ENCODE measurements at places on chromosomes 2 and 18.

DNA sequence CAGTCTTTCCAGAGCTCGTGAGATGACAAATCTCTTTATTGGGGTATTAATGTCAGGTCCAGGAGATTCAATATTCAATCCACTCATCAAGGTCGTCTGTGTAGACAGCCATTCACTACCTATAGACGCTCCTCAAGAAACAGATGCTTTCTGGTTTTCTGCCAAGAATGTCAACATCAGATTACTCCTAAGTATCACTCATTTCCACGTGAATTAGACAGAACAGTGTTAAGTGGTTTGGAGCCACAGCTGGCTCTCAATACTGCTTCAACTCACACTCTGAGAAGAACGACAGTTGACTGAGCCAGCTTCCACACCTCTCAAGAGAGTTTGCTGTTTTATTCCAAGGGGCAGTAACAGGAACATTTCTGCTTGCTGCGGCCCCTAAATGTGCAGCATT is 113.5 kb upstream of the NEDD4L start:
- no peak for DNase-seq

DNA sequence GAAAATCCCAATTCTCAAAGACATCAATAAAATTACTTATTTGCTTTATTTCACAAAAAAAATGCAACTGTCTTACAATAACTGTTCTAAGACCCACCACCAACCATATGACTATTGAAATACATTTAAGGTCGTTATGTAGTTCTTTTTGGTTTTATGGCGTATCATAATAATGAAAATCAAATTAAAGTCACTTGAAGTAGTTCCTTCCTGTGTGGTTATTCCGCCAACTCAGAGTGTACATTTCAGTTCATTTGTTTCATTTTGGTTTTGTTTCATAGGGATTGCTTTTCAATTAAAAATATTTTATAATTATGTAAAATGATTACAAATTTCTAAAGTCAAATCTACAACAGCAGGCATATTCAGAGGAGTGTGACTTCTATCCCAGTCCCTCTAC is 45.9 kb upstream of the AAK1 start:
- DNase-seq = no peak

GRCh38 chr2:239963646-239964205 is 61.4 kb downstream of the NDUFA10 start:
- DNase-seq = no peak

- DNase-seq = no peak
Observed at GRCh38 chr2:68214381-68214780, 38.0 kb downstream of the PPP3R1 start.

DNA sequence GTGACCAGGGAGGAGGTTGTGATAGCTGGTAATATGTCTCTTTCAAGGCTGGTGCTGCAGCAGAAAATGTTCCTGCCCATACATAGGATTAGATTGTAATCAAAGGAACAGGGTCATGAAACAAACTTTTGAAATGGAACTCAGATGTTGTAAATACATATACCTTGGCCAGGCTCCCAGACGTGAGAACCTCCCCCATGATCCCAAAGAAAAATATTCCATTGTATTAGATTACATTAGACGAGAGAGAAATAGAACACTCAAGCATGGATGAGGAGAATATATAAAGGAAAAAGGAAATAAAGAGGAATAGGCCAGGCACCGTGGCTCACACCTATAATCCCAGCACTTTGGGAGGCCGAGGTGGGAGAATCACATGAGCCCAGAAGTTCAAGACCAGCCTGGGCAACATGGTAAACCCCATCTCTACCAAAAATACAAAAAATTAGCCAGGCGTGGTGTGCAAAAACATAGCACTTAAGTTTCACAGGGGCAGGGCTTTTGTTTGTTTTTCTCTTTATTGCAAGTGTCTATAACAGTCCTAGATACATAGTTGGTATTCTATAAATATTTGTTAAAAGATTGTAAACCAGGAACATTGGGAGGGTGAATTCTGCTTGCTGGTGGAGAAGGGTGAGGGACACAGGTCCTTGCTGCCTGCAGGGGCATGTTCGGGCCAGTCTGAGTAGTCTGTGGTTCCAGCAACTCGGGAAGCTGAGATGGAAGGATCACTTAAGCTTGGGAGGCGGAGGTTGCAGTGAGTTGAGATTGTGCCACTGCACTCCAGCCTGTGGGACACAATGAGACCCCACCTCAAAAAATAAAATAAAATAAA is 52.8 kb downstream of the RPL37A start:
- no peak for DNase-seq

GRCh38 chr18:46448347-46448746 is 208.7 kb downstream of the LOXHD1 start:
- no peak for DNase-seq

DNA sequence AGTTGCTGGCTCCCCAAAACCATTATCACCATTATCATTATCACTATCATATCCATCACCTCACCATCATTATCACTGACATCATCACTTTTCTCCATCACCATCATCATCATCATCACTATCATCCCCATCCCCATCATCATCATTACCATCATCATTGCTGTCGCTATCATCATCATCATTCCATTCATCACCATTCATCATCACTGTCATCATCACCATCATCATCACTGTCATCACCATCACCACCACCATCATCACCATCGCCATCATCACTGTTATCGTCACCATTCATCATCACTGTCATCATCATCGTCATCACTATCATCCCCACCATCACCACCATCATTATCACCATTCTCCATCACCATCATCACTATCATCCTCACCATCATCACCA is 9.0 kb downstream of the HPCAL1 start:
- no peak for DNase-seq

DNA sequence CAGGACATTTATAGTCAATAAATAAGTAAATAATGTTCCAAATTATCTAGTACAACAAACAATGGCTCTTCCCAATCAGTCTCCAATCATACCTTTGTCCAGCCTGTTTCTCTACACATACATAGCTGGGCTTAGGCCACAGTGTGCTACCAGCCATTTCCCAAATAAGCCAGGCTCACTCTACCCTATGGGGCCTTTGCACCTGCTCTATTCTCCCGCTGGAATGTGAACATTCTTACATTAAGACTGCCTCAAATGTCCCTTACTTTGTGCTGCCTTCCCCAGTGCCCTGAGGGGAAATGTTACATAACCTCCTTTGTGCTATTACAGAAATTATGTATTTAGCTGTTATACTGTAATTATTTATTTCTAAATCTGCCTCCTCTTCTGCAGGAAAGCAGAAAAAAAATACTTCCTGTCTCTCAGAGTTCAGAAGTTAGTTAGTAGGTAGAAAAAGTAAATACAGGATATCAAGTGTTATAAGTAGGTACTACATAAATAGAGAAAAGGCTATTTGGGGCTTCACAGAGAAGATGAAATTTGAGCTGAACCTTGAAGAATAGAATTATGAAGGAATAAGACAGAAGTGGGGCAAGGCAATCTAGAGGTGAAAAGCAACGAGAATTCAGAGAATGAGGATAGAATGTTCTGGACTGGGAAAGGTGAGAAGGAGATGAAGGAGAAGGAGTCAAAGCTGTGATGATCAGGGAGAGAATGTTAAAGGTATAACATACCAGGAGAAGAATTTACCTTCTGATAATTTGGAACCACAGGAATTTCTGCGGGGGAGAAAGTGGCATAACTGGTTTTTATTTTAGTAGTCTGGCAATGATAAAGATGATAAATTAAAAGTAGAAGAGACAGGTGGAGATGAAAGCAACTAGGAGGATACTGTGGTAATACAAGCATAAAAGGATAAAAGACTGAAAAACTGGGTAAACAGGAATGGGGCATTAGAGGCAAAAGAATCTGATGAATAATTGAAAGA is 37.0 kb downstream of the ROCK1 start:
- no peak for DNase-seq

- no peak for DNase-seq
Observed at GRCh38 chr2:101515477-101515876, 40.6 kb upstream of the RFX8 start.

DNA sequence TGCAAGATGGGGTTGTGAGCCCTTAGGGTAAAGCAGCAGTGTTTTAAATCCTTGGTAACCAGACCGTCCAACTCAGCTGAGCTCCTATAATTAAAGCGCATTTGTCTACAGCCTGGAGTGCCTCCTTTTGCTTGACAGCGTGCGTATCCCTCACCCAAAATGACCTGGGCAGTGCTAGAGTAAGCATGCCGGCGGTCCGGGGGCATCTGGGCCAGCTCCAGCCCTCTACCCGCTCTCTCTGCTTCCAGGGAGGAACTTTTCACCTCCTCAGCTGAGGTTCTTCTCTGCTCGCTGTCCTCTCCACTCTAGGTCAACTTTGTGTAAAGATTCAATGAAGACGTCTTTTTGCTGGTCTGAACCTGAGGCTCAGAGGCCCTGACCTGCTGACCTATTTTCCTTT is 102.4 kb upstream of the TPO start:
- no peak for DNase-seq

DNA sequence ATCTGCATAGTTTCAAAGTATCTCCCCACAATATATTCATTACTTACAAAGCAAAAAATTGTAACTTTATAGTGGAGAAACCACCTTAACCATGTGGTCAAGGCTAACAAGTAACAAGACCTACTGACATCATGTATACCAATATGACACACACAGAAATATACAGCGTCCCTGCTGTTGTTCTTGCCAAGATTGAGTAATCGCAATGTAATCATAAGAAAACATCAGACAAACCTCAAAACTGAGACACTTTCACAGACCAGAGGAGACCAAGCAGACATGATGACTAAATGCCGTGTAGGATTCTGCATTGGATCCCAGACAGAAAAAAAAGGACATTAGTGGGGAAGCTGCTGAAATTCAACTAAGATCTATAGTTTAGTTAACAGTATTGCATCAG is 123.0 kb downstream of the ACAA2 start:
- DNase-seq = no peak

- no peak for DNase-seq
Observed at GRCh38 chr2:75764611-75765010, 53.9 kb upstream of the GCFC2 start.

DNA sequence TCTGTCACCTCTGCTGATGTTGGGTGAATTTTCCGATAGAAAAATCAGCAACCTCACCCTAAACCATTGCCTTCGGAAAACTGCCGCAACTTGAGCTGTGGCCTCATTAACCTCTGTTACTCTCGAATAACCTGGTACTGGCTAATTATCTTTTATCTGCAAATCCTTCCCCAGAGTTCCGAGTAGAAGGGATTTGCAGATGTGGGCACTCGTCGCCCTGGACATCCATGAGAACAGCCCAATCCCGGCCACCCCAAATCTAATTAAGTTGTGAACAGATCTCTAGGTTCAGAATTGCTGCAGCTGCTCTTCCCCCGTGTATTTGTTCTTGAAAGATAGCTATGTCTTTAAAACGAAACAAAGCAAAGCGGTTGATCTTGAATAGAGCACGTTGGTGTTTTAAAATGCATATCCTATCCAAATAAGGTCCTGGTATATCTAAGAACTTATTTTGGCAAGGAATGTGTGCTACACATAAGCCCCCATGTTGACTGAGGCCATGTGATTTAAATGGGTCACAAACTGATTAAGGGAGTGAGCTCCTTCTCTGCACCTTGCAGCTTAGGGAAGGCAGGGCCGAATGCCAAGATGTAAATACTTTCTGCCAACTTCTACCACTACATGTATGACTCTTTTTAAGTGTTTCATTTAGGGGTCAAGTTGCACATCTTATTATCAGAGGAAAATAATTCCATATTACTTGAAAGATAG is 88.2 kb downstream of the MTCL1 start:
- no peak for DNase-seq

DNA sequence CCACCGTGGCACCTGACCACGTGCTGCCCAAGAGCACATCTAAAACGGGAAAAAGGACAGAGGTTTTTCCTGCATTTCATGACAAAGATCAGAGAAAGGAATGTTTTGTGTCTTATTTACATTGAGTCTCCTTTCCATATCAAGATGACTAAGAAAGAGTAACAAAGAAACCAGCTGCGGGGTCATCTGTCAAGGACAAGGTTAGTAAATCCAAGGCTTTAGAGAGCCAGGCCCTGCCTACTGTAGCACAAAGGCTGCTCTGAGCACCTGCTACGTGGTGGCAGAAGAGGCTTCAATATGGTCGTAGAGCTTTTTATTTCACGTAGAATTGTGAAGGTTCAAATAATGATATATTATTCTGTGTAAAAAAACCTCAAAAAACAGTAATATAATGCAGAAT is 51.0 kb downstream of the PRELID3A start:
- DNase-seq = no peak

GRCh38 chr2:117679952-117680351 is 134.5 kb upstream of the DDX18 start:
- no peak for DNase-seq

DNA sequence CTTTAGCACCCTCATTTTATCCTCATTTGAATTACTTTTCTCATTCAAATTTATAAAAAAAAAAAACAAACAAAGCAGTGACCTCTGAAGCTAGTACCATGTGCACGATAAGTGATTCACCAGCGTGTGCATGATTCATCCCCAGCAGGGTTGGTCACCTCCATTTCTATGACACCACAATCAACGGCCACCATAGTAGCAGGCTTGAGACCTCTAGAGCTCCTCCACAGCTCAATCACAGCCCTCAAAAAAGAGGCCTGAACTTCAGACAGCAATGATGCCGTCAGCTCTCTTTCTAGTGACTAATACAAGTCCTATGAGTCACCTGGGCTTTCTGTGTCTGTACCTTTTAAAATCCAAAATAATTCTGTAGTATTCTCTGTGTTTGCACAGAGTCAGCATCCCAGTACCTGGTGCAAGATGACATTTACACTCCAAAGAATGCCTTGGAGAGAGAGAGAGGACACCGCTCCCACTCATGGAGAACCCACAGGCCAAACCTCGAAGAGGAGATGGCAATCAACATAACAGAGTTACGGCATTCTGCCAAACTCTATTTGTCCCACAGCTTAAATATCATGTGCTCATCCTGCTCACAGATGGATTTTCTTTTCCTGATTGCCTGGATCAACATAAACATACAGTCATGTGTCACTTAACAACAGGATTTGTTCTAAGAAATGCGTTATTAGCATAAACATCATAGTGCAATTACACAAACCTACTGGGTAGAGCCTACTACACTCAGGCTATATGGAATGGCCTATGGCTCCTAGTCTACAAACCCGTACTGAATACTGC is 58.7 kb downstream of the L3MBTL4 start:
- no peak for DNase-seq

DNA sequence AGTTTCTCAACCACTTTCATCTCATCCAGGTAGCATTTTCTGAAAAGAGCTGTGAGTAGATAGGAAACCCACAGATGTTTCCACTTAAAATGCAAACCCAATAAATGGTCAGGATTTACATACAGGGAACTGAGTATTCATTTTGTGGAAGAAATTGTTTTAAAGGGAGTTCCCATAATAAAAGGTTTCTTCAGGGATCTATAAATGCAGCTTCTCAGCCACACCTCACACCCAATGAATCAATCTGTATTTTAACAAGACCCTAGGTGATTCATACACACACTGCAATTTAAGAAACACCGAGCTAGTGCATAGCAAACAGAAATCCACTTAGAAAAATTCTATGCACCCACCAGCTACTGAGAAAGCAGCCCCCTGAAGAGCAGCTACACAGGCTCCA is 140.1 kb upstream of the ACAA2 start:
- no peak for DNase-seq

DNA sequence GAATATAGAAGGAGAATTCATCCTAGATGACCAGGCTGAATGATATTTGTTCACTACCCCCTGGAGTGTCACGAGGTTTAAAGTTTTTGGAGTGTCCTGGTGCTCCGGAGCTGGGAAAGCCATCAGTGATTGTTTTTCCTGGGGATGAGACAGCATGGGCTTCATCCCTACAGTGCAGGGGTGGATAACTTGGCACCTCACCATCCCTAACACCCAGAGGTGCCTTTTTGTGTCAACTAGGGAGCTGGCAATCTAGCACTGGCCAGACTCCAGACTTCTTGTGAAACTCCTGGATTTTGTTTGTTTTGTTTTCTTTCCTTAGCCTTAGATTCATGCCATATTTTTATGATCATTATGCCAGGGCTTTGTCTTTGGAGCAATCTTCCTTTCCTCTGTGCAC is 164.8 kb downstream of the PRKCE start:
- no peak for DNase-seq
